ENCODE measurements at places on chromosomes 11 and 22.

GRCh38 chr22:49023161-49023878 lies 804.4 kb downstream of the BRD1 start:
- DNase-seq, result no peak

DNA sequence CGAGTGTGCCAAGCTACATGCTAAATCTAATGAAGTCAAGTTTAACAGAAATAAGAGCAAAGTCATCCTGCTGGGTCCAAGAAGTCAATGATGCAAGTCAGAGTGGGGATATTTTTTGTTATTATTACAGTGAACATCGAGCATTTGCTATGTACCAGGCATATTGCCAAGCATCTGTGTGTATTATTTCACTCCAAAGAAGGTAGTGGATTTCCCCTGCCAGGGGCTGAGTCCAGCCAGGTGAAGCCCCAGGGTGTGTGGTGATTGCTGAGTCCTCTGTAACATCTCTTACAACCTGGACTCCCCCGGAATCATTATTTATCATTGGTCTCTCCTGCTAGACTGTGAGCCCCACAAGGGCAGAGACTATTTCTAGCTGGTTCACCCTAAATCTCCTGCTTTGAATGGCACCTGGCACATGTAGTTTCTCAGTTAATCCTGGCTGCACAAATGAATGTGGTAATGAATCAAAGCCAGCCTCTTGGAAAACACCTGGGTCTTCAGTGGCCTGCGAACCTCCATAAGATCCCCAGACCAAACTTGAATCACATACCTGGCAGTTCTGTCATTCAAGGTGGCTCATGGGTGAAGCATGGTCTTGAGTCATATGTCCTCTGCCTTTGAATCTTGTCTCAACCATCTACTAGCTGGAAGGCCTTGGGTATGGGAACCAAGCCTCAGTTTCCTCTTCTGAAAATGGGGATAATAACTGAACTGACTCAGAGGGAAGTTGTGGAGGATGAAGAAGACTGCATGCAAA lies 549.2 kb downstream of the MIAT start:
- DNase-seq, result no peak

GRCh38 chr22:28716686-28717085 lies 24.9 kb downstream of the CHEK2 start:
- no peak for DNase-seq

DNA sequence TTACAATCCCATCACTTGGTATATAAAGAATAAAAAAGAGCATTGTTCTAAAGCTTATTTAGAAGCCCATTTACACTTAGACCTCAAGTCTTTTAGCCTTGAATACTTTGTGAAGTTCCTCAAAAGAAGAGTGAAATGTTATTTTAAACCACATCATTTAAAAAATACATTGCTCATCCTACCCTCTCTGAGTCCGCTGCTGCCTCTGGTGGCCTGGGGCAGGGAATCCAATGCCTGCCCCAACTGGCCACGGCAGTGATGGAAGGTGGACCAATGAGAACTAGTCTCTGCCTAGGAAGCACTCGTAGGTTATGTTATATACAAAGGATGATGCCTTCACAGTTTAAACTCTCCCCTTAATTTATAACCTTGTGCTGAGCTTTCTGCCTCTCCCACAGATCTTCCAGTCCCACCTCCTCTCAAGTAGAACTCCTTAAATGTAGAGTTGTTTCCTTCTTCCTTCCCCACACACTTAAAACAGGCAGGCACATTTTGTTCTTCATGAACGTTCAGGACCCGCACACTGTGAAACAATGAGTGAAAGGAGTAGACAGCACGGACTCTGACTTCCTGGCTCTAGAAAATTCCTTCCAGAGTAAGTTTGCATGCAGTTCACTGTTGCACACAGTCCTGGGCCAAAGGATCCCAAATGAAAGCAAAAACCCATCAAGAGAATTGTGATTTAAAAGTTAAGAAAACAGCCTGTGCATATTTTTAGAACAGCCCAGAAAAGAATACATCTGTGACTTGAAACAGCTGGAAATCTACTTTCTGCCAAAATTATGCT lies 167.8 kb downstream of the RRAS2 start:
- DNase-seq, result no peak

DNA sequence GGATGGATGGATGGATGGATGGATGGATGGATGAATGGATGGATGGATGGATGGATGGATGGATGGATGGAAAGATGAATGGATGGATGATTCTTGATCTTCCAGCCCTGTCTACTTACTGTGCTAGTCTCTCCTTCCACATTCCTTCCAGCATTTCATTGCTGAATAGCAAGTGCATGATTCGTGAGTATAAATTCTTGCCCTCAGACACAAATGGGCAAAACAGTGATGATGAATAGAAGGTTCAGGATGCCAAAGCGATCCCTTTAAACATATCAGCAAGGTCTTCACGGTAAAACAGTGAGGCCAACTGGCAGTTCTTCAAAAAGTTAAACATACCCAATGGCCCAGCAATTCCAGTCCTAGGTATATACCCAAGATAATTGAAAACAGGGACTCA lies 400.2 kb downstream of the MN1 start:
- DNase-seq, result no peak

DNA sequence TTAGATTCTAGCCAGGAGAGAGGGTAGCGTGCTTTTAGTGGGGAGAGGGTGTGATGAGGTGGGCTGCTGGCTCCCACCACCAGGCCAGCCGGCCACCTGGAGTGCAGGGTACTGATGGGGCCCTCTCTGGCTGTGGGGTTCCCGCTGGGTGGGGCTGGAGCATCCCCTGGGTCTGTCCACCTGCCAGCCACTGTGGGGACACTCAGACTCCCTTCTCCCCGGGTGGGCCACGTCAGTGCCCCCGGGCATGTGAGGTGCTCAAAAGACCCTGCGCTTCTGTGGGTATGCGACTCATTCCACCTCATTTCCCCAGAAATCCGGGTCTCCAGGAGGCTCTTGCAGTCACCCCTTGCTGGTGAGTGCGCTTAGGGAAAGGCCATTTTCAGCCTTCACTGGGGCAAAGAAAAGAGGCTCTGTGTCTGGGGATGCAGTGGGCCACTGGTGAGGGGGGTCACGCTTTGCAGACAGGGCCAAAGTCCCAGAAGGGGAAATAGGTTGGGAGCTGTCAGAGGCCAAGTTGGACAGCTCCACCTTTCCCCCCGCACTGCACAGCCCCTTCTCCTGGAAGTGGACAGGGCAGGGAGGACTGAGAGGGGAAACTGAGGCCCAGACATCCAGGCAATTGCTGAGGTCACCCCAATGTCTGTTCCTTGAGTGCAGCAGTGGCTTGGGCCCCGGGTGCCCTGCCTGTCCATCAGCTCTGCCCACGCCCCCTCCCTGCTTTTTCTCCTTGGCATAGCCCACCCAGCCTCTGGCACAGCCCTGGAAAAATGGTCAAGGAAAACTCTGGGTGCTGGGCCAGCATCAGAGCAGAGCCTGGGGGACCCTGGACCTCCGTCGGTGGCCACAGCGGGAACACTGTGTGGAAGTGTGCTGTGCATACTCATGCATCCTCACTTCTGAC lies 53.3 kb downstream of the TPCN2 start:
- DNase-seq, result no peak

DNA sequence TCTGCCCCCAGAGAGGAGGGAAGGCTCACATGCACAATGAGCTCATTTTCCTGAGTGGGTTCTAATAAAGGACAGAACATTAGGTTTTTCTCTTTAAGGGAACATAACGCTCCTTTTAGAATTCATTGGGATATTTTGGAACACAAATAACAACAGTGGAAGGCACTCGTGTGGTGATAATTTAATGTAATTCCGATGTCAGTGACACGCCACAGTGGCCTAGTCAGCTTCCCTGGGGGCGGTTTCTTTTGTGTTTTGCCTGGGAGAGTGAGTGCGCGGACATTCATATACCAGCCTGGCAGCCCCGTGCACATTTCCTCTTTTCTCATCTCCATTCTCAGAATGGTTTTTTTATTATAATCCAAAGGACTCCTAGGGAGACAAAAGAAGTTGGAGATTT lies 41.1 kb downstream of the SEZ6L start:
- DNase-seq, result no peak

GRCh38 chr11:44066732-44067141 lies 667 bp downstream of the ACCS start:
- DNase-seq, result no peak

GRCh38 chr22:42820045-42820763 lies 36.9 kb downstream of the ARFGAP3 start:
- DNase-seq, result no peak

GRCh38 chr11:2072551-2073261 lies 66.5 kb downstream of the IGF2 start:
- DNase-seq, result no peak

- no peak for DNase-seq
Measured at GRCh38 chr11:45005106-45005505, 54.4 kb upstream of the TP53I11 start.

DNA sequence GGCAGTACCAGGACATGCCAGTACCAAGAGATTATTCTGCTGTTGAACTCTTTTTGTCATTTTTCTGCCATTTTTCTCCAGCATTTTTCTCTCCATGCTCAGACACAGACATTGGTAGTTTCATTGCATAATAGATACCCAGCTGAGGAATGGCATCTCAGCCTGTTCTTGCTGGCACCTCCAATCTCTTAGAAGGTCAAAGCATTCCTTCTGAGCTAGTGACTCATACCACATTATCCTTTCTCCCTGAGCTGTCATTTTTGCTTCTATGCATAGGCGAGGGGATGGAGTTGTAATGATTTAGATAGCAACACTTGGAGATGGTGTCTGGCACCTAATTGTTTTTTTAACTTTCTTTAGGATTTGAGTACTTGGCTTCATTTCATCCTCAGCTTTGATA lies 321.1 kb downstream of the NELL1 start:
- DNase-seq, result no peak

DNA sequence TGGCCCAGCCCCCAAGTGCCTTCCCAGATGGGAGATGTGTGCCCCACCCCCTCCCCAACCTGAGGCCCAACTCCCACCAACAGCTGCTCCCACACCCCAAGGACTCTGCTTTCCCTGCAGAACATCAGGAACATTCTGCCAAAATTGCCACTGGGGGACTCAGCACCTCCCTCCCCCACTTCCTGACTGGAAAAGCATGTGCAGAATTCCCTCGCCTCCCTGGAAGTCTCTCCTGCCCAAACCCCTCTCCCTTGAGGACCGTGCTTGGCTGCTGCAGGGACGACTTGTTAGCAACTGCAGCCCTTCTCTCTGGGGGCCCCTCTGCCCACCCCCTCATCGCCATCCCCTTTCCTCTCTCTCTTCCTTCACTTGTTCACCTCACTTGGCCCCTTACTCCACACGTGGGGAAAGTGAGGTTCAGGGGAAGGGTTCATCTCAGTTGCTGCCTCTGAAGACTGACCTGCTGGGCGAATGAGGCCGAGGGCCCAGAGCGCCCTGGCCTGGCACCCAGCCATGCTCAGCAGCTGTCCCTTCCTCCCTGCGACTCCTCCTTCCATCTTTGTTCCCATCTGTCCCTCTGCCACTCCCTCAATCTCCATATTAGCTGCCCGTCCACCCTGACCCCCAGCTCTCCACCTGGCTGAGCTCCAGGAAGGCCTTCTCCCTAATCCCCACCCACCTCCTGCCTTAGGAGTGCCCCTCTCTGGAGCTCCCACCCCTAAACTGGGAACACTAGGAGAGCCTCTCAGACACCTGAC lies 105.1 kb downstream of the CHST1 start:
- DNase-seq, result no peak

DNA sequence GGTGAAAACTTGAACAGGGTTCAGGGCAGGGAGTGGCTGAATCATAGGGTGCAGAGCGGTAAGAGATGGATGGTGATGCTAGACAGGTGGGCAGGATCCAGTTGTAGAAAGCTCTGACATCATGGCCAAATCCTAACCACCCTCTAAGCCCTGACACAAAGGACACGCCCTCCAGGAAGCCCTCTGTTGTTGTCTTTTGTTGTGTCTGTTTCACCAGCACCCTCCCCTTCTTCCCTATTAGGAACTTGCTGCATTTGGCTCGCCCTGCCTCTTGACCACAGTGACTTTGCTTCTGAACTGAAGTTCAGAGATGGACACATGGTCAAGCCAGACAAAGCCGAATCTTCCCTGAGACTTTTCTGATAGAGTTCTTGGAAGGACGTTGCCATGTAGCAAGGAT lies 14.2 kb upstream of the APOL6 start:
- DNase-seq, result no peak

DNA sequence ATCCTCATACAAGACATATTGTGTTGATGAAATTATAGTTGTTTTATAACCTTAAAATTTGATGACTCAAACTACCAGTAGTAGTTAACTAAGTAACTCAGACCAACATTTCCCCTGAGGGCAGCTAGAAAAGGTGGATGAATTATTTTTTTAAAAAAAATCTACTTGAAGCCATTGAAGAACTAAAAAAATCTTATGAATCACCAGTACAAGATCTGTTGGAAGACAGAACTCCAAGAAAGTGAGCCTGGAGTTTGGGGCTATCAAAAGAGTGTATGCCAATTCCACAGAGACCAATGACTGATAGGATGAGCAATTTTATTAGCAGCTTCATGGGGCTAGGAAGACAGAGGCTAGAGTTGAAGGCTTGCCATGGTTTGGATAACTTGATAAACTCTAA lies 72.4 kb downstream of the CYP2R1 start:
- no peak for DNase-seq

- no peak for DNase-seq
Measured at GRCh38 chr22:49751966-49752597, 75.6 kb downstream of the BRD1 start.

DNA sequence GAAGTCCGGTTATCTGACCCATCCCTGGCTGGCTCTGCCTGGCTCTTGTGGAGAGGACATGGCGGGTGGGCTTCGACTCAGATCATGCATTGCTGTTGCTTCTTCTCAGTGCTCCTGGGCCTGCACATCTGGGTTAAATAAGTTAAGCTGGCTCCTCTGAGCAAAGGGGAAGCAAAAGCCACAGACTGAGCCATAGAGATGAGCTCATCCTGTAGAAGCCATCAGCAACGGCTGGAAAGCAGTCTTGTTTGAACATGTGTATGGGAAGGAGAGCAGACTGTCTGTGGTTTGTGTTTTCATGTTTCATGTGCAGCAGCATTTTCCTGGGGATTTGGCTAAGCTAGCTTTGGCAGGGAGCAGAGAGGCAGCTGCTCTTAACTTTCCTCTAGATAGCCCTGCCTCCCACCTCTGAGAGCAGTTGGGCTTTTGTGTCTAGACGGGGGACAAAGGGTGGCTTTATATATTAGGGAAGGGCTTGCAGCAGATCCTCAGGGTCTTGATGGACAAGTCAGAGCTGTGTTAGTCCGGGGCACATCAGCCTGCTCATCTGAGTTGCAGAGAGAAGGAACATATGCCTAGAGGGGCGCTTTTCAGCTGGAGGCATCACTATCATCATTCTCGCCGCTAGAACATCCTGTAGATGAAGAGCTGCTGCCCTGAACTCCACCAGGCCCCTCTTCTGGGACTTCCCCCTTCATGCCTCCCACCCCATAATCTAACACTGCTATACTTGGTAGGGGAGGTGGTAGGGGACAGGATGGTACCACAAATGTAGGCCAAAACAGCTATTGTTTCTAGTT lies 14.9 kb downstream of the DCPS start:
- DNase-seq, result no peak
